ENCODE measurements at places on chromosomes 16 and 17. TPM values are rescaled to one million over a fixed set of nuclear protein-coding genes. Genes with fewer than 3 reads are reported as not detected.

Gene TCAP
- 0.71 TPM for total RNA-seq

Gene ABCA9
- 7.8 TPM for total RNA-seq

Gene CRHR1
- not detected for total RNA-seq

Gene DRC3
- total RNA-seq = 2.3 TPM

Gene SPIRE2
- total RNA-seq = 3.8 TPM

Gene MAPT
- total RNA-seq = 0.66 TPM

Data from MCF 10A (cell line).